SJSA1 (cell line): ENCODE measurements at places on chromosomes 1 and 21.

DNA sequence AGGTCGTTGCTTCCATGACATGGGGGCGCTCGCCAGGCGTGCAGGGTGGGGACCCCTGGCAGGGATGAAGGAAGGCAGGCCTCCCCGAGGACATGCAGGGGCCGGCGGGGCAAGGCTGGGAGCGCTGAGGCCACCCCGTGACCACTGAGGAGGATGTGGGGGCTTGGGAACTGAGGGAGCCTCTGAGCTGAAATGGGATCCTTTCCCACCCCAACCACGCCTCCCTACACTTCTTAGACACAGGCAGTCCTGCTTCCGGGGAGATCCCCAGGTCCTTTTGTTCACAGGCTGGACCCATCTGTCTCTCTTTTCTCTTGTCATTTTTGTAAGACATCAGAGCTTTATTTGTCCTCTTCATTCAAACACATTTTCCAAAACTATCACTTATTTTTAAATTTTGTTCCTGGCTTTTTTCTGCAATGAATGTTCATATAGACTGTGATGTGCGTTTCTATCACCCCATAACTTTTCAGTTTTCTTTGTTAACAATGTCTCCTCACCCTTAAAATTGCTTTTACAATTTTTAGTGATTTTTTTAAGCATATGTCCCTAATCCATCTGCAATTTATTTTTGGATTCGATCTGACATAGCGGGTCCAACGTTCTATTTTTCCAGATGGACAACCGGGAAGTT, 156.7 kb upstream of the BACE2 start:
- no peak for DNase-seq

DNA sequence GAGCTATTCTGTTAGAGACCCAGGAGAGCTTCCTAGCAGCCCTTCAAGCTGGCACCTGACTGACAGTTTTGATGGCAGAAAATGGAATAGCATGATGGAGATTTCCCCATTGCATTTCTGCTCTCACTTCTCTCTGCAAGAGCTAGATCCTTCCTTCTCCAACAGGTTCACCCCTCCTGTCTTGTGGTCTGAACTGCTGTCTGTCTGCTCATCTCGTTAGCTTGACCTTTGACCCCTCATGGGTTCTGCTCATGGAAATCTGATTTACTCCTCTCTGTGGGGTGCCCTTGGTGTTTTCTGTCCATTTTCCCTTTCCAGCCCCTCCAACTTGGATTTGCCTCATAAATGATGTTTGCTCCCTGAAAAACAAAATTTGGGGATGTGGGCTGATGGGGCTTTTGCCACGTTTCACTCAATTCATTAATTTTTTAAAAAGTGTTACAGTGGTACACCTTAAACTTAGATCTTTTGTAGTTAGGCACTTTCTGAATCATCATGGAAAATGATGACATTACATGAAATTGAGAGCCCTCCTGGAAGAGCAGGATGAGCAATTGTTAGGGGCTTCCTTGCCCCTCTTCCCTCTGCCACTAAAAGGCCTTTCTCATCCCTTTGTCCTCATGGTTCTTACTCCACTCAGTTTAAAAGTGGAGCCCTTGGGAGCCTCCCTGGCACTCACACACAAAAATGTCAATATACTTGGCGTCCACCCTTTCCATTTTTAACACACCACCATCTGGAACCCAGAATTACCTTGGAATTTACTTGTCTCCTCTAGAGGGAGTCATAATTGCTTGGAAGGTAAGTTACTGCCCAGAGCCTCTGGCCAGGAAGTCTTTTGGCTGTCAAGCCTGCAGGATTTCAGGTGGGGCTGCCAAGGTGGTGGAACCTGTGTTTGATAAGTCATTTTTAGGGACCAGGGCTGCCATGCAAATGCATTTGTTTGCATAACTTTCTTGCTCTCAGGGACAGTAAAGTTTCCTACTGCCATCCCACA, 31.9 kb upstream of the IL19 start:
- DNase-seq = no peak

DNA sequence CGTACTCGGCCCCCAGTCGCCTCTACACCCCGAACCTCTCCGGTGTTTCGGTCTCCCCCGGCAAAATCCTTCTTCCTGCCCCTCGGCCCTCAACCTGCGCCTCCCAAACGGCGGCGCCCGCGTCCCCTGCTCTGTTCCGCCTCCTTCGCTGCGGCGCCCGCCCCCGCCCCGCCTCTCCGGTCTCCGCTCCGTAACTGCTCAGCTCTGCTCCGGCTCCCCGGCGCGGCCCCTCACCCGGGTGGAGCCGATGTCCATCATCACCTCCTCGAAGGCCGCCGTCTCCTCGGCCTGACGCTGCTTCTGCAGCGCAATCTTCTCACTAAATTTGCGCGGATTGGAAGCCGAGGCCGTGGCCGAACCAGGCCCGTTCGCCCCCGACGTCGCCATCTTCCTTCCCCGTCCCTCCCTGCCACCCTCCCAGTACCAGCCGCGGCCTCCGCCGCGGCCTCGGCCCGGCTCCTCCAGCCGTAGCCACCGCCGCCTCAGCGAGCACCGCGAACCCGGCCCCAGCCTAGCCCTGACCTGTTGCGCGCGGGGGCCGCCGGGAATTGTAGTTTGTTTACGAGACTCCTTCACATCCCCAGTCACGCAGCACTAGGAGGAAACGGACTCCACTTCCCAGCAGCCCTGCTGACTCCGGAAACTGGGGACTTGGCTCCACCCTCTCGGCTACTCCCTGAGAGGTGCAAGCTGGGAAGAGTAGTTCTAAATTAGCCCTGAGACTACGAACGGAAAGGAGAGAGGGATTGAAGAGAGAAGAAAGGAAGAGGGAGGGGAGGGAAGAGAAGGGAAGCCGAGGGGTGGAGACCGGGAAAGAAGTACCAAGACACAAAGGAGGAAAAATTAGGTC, at the start of gene CRTC2:
Gene CRTC2, minus strand, starts transcription at position 502 of the 850 bp plus-strand sequence. Its CDS starts 115 bp downstream, at position 387.
- DNase-seq = peak; percentile 99

- no peak for DNase-seq
Measured at GRCh38 chr1:8025061-8025670, 943 bp downstream of the ERRFI1 start.

GRCh38 chr1:206551296-206551985, 44.1 kb downstream of the RASSF5 start:
- no peak for DNase-seq
